Stromal cell of bone marrow (primary cell): ENCODE measurements at places on chromosomes 3 and 15.

GRCh38 chr3:10548992-10549391 lies 43.6 kb upstream of the ATP2B2 start:
- peak; percentile 19 for DNase-seq

DNA sequence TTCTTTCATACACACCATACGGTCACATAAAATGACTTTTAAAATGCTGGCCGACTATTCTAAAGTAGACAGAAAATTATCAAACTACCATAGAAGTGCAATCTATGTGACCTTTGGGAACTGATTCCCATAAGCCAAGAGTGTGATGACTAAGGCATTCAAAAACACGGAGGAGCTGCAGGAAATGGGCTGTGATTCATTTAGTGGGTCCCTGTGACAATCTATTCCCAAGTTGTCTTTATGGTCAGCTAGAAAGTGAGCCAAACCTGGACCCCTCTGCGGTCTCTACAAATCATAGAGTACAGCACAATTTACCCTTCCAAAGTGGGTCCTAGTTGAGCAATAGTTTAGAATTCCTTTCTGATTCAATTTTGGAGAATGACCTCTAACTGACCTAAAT lies 251.5 kb upstream of the CBLB start:
- DNase-seq: peak; percentile 66

GRCh38 chr3:184059424-184059823 lies 6.6 kb downstream of the HTR3C start:
- no peak for DNase-seq

DNA sequence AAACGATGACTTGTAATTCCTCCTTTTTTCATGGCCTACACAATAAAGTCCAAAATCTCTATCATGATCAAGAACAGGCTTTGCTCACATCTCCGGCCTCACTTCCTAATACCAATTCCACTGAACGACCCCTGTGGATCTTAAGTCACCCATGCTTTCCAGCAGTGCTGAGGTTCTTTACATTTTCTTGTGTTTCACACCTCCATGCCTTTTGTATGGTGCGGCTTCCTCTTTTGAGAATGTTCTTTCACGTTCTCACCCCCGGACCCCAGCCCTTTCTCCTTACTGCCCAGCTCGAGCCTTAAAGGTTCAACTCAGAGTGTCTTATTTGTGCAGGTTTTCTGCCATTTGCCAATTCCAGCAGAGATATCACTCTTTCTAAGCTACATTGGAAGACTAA lies 70.1 kb downstream of the CSNK1G1 start:
- DNase-seq: no peak

DNA sequence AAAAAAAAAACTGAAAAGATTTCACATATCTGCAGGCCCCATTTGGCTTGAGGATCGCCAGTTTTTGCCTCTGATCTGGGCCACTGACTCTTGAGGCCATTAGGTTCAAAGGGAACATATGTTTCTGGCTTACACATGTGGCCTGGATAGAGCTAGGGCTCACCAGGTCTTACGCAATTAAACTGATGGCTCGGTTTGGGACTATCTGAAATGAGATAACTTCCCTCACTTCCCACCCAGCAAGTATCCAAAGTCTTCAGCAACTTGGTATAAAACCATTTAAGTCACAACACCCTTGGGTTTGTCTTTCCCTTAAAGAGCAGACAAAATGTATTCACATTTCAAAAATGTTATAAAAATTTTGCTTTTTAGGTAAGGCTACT lies 36.3 kb downstream of the LRIG1 start:
- no peak for DNase-seq

- no peak for DNase-seq
These were observed 21.6 kb downstream of the TRA2B start for GRCh38 chr3:185916042-185916833.

- no peak for DNase-seq
These were observed 29.9 kb upstream of the TTC14 start for GRCh38 chr3:180571831-180572598.

DNA sequence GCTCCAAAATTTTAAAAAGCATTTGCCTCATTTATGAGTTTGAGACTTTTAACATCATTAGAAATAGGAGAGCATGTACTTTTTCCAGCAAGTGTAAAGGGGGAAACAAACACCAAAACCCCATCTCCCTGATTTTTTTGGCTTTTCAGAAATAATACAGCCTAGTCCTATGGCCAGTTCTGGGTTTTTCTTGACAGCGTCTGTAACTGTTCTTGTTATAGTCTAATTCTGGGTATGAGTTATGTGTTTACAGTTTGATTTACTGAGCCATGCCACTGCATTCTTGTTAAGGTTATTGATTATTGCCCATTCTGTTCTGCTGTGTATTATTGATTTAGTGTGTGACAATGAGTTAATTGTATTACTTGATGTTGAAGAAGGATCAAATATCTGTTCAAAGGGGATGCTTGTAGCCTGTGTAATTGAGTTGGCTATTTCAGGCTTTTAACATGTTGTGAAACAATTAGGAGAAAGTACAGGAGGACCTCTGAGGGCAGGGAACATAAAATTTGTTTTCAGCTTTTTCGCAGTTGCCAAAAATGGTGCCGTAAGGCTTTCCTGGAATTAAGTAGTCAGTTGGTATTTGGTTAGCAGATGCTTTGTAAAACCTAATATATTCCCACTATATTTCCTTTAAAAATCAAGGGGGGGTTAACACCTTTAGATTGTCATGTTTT lies 46.1 kb downstream of the MBNL1 start:
- no peak for DNase-seq

DNA sequence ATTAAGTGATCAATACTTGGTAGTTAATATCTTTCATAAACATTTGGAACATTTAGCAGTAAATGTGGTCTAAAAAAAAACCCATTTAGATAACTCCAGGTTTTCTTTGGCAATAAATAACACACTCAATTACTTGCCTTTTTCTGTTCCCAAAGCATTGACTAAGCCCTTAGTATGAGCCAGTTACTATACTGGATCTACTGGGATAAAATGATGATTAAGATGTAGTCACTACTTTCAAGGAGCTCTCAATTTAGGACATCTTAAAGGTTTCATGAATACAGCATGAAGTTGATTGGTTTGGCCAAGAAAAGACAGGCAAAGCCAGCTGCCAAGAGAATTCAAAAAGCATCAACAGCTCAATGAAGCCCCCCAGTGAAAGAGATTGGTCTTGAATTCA lies 250.9 kb downstream of the EPHA3 start:
- DNase-seq: no peak

GRCh38 chr3:10088256-10088655 lies 19.8 kb downstream of the FANCD2OS start:
- DNase-seq: no peak

- DNase-seq: no peak
These were observed 337.8 kb downstream of the RBMS3 start for GRCh38 chr3:29618395-29619282.
